ENCODE measurements at places on chromosomes 4 and X. TPM values are rescaled to one million over a fixed set of nuclear protein-coding genes. Genes with fewer than 3 reads are reported as not detected.

Gene ARMCX4
- total RNA-seq, result 5.8 TPM

Gene SPANXN3
- total RNA-seq, result not detected

Gene RAB41
- not detected for total RNA-seq

Gene TBCK
- 42.6 TPM for total RNA-seq

Gene PITX2
- total RNA-seq, result 1.3 TPM

Gene ZNF157
- 0.43 TPM for total RNA-seq
